ENCODE measurements at places on chromosomes 3 and 15.

DNA sequence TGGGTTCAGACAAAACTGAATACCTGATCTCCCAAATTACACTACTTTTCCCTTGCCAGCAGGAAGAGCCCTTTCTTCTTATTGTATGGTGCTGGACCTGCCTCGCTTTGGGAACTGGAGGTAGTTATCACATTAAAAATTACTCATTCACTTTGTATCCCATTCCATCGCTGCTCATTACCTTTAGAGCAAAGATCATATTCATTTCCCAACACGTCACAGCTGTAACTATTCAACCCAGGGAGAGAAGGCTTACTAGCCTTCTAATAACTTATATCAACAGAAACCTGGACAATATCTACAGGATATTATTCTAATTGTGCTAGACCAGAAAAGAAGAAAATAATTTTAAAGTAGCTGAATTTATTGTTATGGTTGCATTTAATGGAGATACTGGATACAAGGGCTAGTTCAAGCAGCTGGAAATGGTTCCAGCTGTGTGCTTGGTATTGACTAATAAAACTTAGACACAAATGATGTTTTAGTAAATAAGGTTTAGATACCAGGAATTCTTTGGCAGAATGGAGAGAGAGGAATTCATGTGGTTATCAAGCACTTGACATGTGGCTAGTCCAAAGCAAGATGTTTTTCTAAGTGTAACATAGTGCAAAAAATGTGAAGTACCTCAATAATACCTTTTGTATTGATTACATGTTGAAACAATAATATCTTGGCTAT is 656.3 kb downstream of the ROBO1 start:
- DNase-seq = no peak

GRCh38 chr3:115792206-115792955 is 169.1 kb downstream of the GAP43 start:
- no peak for DNase-seq

DNA sequence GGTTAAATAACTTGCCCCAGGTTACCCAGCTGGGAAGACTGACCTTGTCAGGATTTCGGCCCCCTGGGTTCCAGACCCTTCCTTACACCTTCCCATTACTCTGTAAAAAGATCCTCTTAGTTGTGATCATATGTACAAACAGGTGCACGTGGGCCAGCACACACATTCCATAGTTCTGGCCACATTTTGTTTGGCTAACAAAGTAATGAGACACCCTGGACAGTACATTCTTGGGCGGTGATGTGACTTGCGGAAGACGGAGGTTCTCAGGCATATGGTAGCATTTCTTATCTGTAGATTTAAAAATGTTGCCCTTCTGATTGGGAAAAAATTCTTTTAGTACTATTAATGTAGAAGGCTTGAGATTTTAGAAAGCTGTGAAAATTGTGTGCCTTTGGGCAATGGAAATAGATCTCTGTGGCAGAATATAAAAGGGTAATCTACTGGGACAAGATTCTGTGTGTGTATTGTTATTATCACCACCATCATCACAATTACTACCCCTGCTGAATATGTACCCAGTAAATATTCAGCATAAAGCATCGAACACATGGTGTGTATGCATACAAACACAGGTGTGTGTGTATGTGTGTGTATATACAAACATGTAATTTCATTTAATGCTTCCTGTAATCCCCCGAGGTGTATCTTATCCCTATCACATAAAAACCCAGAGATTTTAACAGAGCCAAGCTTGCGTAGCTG is 205.4 kb upstream of the UBE2E1 start:
- no peak for DNase-seq

DNA sequence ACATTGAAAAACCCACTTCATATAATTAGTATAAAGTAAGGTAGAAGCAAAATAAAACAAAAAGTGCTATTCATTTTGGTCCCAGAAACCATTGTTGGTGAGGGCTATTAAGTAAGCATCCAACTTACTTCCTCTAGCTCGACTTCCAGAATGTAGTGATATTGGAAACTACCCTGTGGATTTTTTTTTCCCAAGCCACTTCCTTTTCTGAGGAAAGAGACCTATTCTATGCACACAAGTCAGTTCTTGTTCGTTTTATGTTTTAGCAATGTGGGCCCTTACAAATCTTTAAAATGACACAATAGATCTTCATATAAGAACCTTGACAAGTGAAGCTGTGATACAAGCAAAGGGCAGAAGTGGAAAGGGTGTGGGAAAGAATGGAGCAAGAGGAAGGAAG is 402.0 kb upstream of the TBL1XR1 start:
- DNase-seq = no peak

DNA sequence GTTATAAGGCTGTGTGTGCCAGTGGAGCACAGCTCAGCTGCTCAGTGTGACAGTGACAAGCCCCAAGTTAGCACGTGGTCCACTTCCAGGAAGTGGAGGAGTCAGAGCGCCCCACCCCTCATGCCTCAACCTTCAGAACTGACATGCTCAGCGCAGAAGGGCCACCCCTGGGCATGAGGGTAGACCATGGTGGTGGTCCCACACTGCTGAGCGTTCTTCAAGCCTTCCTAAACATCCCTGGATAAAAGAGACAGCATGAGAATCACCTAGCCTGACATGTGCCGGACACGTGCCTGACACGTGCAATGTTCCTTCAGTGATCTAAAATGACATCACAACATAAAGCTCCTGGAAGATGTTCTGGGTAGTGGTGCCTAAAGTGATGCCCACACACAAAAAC is 16.8 kb downstream of the ATP10A start:
- no peak for DNase-seq

- DNase-seq = no peak
Observed at GRCh38 chr3:13245615-13245978, 172.4 kb upstream of the IQSEC1 start.

DNA sequence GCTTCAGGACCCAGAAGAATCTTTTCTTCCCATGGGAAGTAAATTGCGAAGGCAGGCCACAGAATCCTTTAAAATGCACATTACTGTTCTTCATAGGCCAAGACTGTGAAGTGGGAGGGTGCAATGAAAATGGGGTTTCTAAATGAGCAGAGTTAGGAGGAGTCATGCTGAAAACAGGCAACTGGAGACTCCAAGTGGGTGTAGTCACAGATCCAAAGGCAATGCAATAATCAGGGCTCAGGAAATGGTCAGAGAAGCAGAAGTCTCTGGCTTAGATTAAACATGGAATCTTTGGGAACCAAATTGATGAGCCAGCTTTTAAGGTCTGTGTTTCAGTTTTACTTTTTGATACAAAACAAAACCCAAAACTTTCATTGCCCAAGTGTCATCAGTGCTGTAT is 37.6 kb downstream of the HHLA2 start:
- DNase-seq = no peak

DNA sequence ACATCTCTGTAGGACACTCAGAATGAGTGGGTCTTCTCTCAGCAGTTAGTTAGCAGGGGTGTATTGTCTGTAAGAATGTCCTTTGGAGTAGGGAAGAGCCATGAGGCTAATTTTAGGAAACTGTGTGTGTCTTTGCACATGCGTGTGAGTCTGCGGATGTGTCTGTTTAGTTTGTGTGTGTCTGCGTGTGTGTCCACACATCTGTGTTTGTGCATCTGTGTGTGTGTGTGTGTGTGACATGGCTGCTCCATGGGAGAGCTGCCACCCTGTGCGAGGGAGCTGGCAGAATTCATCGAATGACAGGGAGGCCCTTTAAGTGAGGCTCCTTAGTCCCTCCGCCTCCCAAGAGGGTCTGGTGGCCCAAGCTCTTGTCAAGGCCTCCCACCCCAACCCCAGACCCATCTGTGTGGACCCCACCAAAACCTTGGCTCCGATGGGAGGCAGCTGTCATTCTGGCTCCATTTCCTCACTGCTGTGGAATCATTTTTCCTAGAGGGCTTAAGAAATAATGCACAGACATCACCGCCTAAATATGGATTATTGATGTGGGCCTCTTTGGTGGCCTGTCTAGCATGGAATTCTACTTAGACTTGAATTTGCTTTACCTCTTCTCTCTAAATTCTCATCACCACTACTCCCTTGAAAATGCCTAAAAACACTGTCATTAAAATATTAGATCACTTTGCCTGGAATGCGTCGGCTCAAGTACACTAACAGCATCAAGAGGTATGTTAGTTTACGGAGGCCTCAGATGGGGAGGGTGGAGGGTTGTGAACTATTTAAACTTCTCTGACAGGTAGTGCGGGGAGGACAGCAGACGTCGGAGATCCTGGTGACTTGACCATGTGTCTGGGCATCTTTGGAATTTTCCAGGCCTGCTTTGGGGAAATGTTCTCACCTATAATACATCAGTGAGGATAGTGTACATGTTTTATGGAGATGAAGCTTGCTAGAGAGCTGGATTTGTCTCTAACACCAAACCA is 9.4 kb downstream of the ESYT3 start:
- DNase-seq = no peak

GRCh38 chr3:188299068-188299467 is 145.1 kb downstream of the LPP start:
- DNase-seq = no peak

DNA sequence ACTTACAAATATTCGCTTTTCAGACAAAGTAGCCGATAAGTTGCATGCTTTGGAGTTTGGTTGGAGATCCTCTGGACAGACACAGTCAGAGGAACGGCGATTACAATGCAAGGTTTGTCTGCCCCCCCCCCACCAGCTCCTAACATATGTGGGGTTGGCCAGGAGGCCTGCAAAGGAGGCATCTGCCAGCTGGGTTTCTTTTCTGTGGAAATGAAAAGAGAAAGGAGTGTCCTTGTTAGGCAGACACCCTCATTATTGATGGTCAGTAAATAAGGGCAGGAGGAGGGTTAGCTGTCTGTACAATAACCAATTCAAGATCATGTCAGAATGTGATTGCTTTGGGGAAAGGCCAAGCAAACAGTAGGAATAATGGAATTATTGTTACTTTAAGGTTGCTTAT is 49.1 kb downstream of the TLNRD1 start:
- DNase-seq = no peak

DNA sequence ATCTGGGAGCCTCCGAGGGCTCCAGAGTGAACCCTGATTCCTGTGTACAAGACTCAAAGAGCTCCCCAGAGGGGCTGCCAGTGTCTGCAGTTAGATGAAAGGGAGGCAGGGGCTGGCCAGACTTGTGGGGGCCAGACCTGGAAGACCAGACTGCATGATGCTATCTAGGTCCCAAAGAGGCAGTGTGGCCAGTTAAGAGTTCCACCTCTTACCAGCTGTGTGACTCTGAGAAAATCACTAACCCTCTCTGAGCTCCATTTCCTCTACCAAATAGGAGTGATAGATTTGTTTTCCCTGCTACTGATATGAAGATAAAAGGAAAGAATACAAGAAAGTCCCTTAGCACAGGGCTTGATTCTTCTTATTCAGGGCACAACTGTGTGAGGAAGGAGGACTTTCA is 29.0 kb downstream of the ACSBG1 start:
- DNase-seq = no peak

DNA sequence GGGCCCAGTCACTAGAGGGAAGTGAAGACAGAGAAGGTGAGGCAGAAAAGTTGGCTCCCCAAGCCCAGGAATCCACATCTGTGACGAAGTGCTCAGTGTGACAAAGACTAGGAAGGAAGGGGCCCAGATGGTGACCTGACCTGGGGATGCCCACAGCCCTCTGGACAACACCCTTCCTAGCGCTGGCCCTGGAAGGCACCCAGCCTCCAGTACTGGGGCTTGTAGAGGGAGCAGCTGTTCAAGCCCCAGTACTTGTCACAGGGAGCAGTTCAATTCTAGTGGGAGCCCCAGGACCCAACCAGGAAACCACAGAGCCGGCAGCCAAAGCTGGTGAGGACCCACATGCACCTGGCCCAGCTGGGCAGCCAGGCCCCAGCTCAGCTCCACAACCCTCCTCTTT is 190.8 kb downstream of the XXYLT1 start:
- DNase-seq = no peak

GRCh38 chr3:13837751-13838150 is 42.1 kb downstream of the WNT7A start:
- no peak for DNase-seq

GRCh38 chr3:117443014-117443413 is 733.4 kb downstream of the TUSC7 start:
- no peak for DNase-seq

DNA sequence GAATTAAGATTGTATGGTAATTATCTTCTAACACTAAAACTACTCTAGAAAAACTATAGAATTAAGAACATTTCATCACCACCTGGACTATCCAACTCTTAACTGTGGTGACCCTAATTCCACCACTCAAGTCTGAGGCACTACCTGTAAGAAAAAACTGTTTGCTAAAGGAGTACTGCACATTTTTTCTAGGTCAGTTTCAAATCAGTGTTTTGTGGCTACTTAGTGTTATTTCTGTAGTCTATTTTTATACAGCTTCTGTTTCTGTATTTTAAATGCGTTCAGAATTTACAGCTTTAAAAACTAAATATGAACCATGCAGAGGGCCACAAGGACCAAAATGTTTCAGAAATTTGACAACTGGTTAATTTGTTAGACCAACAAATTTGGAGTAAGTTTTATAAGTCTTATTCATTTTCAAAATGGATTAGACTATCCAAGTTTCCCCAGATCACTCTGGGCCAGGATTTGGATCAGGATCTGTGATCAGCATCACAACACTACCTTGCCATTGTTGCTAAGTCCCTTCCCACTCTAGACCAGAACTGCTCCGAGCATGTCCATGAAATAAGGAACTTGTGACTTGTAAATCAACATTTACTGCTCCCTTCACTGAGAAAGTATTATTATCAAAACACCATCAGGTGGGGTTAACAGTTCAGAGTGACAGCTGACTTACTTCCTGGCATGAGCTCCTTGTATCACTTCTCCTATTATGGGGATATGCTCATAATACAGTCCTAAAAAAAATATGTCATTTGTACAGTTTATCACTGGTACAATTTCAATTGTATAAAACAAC is 8.6 kb downstream of the GLT8D1 start:
- DNase-seq = no peak

- DNase-seq = no peak
Observed at GRCh38 chr3:1855841-1856240, 242.8 kb upstream of the CNTN4 start.

GRCh38 chr3:146843476-146843875 is 238.3 kb upstream of the PLSCR5 start:
- no peak for DNase-seq

DNA sequence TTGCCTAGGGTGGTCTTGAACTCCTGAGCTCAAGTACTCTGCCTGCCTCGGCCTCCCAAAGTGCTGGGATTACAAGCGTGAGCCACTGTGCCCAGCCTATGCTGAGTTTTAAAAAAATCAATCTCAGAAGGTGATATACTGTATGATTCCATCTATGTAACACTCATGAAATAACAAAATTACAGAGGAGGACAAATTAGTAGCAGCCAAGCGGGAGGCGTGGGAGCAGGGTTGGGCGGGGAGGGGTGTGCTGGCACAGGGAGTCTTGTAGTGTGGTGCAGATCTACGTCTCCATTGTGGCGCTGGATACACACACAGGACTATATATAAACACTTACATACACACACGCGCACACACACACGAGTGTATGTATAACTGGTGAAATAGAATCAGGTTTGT is 80.6 kb upstream of the LINGO1 start:
- no peak for DNase-seq

GRCh38 chr3:156356537-156357363 is 198.2 kb downstream of the SSR3 start:
- DNase-seq = no peak

GRCh38 chr3:37693511-37694283 is 168.0 kb upstream of the CTDSPL start:
- no peak for DNase-seq

All from left ventricle myocardium inferior (tissue), 1 donor.